ENCODE measurements at places on chromosomes 12 and 14.
A peak's percentile ranks its signal among the peaks of the same experiment; 100 is the strongest.

GRCh38 chr14:76767681-76768656, 6.7 kb downstream of the VASH1 start:
- H3K36me3 ChIP-seq: no peaks in the 10 kb centered on the region
- H3K27me3 ChIP-seq: peaks cover 18% of the 10 kb centered on the region
- peak overlapping the region; percentile 48 for H3K4me3 ChIP-seq
- DNase-seq: peak; percentile 77
- peak overlapping the region; percentile 79 for H3K27ac ChIP-seq

- no peak overlapping the region for H3K4me3 ChIP-seq
- peaks cover 17% of the 10 kb centered on the region for H3K36me3 ChIP-seq
- peaks cover 18% of the 10 kb centered on the region for H3K4me1 ChIP-seq
- no peak for DNase-seq
- H3K27me3 ChIP-seq: no peaks in the 10 kb centered on the region
Measured at GRCh38 chr14:102828151-102828550, 50.9 kb downstream of the TRAF3 start.

DNA sequence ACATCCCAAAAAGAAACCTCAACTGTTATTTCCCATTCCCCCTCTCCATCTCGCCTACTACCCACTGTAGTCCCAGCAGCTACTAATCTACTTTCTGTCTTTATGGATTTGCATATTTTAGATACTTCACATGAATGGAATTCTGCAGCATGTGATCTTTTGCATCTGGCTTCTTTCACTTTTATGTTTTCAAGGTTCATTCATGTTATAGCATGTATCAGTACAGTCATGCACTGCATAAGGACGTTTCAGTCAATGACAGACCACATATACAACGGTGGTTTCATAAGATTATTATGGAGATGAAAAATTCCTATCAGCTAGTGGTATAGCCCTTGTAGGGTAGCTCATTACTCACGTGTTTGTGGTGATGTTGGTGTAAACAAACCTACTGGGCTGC, 24.5 kb downstream of the PCNX4 start:
- H3K4me1 ChIP-seq: peaks cover 13% of the 10 kb centered on the region
- H3K27ac ChIP-seq: no peak overlapping the region
- peaks cover 30% of the 10 kb centered on the region for H3K36me3 ChIP-seq

GRCh38 chr12:130427381-130427887, 89.7 kb downstream of the PIWIL1 start:
- H3K4me3 ChIP-seq: no peak overlapping the region
- no peaks in the 10 kb centered on the region for H3K36me3 ChIP-seq
- H3K27ac ChIP-seq: no peak overlapping the region

DNA sequence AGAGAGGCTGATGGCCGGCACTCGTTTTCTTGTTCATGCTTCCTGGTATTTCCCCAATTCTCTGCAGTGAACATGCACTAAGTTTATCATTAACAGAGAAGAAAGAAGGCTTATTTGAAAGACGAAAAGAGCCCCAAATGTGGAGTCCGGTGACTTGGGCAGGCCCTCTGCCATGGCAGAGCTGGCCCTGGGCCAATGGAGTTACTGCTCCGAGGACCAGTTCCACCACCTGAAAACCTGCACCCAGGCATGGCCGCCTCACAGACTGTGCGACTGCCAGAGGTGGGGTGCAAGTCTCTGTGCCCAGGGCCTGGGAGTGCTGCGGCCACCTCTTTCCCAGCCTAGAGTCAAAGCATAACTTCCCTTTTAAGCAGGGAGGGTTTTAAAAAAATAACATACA, 24.9 kb downstream of the DEGS2 start:
- no peak overlapping the region for H3K27ac ChIP-seq
- H3K36me3 ChIP-seq: peaks cover 88% of the 10 kb centered on the region
- H3K4me1 ChIP-seq: peaks cover 1% of the 10 kb centered on the region
- H3K27me3 ChIP-seq: no peaks in the 10 kb centered on the region
- no peak overlapping the region for H3K4me3 ChIP-seq

DNA sequence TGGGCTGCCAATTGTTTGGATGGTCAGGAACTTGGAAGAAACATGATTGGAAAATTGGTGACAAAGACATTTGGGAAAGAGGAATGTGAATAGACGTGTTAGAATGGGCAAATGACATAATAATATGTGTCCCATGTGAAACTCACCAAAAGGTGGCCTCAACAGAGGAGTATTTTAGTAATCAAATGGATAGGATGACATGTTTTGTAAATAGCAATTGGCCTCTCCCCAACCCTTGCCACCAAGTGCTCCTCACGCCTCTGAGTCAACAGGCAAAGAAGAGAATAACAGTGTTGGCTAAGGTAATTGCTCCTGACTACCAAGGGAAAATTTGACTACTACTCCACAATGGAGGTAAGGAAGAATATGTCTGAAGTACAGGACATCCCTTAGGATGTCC, 81.4 kb downstream of the ATXN7L3B start:
- no peak overlapping the region for H3K4me3 ChIP-seq
- H3K27me3 ChIP-seq: no peaks in the 10 kb centered on the region
- no peak overlapping the region for H3K27ac ChIP-seq
- H3K36me3 ChIP-seq: no peaks in the 10 kb centered on the region

DNA sequence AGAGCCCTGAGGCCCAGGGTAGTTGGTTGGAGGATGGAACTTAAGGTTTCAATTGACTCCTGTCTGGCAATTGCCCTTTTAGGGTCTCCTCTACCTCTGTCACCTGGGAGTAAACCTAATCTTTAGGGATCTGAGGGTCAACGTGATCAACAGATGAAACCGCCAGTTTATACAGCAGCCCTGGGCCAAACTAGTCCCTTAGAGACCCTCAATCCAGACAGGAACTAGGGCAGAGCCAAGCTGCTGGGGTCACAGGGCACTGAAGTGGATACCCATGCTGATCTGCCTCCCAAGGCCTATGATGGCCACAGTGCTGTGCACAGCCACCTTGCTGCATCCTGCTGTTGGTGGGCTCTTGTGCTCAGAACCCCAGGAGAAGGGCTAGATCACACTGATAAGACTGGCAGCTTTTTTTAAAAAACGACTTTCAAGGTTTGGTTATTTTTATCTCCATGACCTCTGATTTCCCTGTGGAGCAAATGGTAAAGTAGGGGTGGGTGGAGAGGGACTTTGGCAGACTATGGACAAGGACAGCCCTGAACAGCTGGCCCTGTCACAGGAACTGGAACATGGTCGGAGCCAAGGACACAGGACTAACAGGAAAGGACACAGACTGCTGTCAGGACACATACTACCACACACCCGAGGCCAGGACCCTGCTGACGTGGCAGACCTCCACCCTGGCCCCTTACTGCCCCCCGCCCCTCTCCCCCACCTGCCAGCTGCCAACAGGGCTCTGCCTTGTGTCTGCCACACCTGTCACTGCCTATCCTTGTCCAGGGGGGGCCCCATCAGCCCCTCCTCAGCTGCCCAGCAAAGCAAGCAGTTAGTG, 474 bp downstream of the FITM1 start:
- H3K27me3 ChIP-seq: no peaks in the 10 kb centered on the region
- no peak for DNase-seq
- H3K36me3 ChIP-seq: peaks cover 5% of the 10 kb centered on the region
- H3K4me3 ChIP-seq: no peak overlapping the region
- H3K27ac ChIP-seq: no peak overlapping the region

- H3K4me1 ChIP-seq: no peaks in the 10 kb centered on the region
- no peak for DNase-seq
- H3K27ac ChIP-seq: no peak overlapping the region
- H3K4me3 ChIP-seq: no peak overlapping the region
- no peaks in the 10 kb centered on the region for H3K27me3 ChIP-seq
Measured at GRCh38 chr12:131915823-131916222, 13.3 kb upstream of the PUS1 start.

Measured in T-helper 2 cell treated with Interferon-gamma antibody and Interleukin-4, amounts not matched to agents 5 μg/mL and 100 μg/mL, for 36 hours (primary cell).